Trophoblast cell (in vitro differentiated cells and primary cell): ENCODE measurements at places on chromosomes 6 and 20.

DNA sequence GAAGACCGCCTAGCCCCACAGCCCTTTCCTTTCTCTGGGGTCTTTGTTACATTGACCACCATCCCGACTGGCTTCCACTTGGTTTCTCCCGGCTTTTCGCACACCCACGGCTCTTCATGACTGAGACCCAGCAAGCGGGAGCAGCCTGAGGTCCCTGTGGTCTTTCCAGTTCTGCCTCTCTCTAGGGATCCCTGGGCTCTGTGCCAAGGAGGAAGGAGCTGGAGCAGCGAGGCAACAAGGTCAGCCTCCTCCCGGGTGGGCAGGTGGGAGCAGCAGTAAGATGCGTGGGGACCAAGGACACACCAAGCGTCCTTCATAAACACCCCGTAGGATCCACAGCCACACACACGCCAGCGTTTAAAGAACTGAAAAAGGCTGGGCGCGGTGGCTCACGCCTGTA, 29.6 kb upstream of the MRGBP start:
- H3K4me1 ChIP-seq = peaks cover 4% of the 10 kb centered on the region
- no peak overlapping the region for H3K4me3 ChIP-seq

DNA sequence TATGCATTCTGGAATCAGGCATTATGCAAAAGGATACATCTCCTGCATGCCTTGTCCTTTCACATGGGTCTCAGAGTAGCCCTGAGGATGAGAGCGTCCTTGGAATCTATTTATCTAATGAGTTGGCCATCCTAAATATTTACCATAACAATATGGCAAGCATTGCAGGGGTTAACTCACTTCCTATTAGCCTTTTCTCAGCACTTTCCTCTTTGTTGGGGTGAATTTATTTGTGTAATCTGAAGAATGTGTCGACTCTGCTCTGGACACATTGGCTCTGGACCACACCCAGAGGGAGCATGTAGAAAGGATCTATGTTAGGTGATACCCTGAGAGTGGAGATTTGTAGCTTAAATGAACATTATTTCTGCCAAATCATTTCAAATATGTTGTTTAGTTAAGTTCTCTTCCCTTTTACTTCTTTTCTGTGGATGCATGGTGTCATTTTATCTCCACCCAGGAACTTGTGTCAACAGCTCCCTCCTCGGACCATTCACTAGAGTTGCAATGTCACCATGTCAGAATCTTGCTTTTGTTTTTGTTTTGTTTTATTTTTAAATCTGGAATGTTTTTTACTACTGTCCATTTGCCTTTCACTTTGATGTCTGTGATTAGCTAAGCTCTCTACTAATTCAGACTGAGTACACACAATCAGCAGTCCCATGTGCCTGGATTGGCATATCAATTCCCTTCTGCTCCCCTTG, 757.0 kb upstream of the MMS22L start:
- no peak overlapping the region for H3K4me3 ChIP-seq
- no peaks in the 10 kb centered on the region for H3K36me3 ChIP-seq
- no peak for DNase-seq

GRCh38 chr6:163712566-163712961, 298.0 kb downstream of the QKI start:
- peaks cover 3% of the 10 kb centered on the region for H3K4me1 ChIP-seq
- DNase-seq = no peak
- no peak overlapping the region for H3K27ac ChIP-seq
- no peak overlapping the region for H3K4me3 ChIP-seq
- no peaks in the 10 kb centered on the region for H3K27me3 ChIP-seq

- no peak overlapping the region for H3K4me3 ChIP-seq
- H3K27me3 ChIP-seq = no peaks in the 10 kb centered on the region
- peaks cover 2% of the 10 kb centered on the region for H3K4me1 ChIP-seq
- H3K36me3 ChIP-seq = peaks cover 30% of the 10 kb centered on the region
- DNase-seq = peak; percentile 74
These were observed 26.0 kb downstream of the PTGIS start for GRCh38 chr20:49541733-49542513.
